Stimulated activated CD4-positive, alpha-beta T cell treated with anti-CD3 and anti-CD28 coated beads, Interleukin-2, amount 100 ng/mL, for 24 hours (primary cell): ENCODE measurements at places on chromosomes 5 and 9.

- DNase-seq = no peak
These were observed 60.1 kb upstream of the GNAQ start for GRCh38 chr9:78091731-78092130.

GRCh38 chr5:116440457-116441001 lies 134.1 kb downstream of the SEMA6A start:
- DNase-seq = no peak

- DNase-seq = peak; percentile 0
These were observed 2124.9 kb downstream of the MAT2B start for GRCh38 chr5:165630261-165630778.

- DNase-seq = no peak
These were observed 52.4 kb upstream of the TRAF1 start for GRCh38 chr9:120978987-120979386.

DNA sequence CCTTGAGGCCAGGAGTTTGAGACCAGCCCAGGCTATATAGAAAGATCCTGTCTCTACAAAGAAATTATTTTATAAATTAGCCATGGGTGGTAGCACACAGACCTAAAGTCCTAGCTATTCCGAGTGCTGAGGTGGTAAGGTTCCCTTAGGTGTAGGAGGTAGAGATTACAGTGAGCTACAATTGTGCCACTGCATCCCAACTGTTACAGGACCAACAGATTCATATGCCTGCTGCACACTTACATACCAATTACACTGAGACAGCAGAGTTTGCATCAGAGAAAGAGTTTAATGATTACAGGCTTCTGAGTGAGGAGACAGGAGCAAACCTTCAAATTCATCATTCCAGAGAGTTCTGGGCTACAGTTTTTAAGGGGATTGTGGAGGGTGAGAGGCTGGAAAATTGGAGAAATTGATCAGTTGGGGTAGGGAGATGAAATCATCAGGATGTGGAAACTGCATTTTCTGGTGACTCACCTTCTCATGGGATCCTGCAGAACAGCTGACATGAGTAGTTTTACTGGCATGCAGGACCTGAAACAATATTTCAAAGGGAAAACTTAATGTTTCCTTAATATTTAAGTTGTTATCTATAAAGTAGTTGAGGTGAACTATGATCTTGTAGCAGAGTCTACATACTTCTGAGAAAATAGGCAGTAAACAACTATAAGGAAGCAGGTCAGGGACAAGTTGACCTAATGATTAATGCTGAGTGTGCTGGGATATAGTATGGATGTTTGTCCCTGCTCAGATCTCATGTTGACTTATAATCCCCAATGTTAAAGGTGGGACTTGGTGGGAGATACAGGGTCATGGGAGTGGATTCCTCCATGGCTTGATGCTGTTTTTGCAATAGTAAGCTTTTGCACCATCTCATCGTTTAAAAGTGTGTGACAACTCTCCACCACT lies 54.7 kb downstream of the ANXA2R start:
- DNase-seq = no peak

DNA sequence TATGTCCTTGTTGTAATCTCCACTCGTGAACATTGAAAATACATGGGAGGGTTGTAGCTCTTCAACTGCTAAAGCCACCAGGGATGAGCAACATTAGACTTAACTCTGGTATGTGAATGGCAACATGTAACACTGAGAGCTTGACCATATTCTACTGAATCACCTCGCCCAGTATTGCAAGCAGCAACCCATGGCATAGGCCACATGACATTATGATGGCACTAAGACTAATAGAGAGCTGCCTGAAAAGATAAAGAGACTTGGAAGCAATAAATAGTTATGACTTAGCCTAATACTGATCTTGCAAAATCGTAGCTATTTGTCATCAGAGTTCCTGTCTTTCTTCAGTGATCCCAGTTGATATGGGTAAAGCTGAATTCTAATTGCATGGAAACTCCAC lies 108.4 kb upstream of the NREP start:
- DNase-seq = no peak

GRCh38 chr5:107215611-107216010 lies 455.1 kb downstream of the EFNA5 start:
- no peak for DNase-seq

GRCh38 chr9:133658442-133659431 lies 22.6 kb downstream of the DBH start:
- no peak for DNase-seq

- DNase-seq = peak; percentile 30
These were observed 194 bp upstream of the RXFP3 start for GRCh38 chr5:33936004-33936380.

DNA sequence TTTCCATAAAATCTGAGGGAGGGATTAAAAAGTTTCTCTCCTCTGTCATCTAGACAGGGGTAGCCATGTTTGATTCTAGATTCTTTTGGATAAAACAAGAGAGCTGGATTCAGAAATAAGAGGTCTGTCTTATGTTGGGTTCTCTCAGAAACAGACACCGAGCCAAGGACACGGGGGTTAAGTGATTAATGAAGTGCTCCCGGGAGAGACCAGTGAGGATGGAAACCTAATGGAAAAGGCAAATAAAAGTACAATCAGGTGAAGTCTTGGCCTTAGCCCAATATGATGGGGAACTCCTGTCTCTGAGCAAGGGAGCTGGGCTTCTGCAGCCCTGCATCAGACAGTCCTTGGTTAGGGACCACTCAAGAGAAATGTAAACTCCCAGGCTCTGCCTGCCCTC lies 308.8 kb upstream of the PANK3 start:
- no peak for DNase-seq
